NCI-H82 (cell line): ENCODE measurements at places on chromosomes 5 and 9.

DNA sequence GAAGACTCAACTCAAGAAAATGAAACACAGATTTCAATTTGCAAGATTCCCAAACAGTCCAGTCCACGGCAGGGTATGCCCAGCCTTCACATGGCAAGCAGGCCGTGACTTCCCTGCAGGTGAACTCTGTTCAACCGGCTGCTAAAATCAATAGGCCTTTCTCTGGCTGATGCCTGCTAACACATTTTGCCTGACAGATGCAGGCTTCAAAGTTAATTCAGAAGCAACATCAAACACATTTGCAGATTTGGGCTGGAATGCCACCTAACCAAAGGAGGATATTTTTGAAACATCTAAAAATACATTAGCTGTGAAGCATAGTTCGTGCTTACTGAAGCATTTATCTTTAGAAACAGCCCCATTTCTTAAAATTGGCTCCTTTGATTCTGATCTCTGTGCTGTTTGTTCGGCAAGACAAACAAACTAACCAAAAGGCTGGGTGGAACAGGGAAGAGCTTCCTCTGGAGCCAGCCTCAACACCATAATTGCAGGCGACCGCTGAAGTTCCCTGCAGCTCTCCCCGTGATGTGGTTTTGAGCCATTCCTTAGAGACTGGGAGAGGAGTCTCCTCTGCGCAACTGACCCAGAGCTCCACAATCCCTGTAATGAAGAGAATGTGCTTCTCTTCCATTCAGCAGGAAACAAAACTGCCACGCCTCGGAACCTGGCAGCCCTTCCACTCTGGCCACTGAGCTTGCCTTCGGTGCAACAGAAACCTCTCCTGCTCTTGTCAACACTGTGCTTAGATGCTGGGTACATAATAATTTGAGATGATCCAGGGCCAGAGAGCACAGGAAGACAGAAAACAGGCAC lies 126.5 kb downstream of the MYO10 start:
- no peak for DNase-seq

DNA sequence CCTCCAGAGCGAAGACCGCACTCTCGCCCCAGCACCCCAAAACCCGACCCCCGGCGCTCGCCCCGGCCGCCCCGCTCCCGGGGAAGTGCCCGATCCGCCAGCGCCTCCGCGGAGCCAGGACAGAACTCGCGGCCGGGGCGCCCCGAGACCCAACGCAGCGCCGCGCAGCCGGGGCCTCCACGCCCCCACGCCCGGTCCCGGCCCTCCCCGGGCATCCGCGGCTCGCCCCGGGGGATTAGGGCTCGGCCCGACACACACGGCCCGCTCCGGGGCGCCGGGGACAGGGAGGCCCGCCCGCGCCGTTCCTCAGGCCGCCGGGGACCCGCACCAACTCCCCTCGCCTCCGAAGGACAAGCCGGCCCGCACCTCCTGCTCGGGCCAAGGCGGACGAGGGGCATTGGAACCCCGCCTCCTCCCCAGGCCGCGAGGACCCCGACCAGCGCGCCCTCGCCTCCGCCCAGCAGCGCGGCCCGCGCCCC lies 544 bp downstream of the FNBP1 start:
- peak; percentile 52 for DNase-seq

DNA sequence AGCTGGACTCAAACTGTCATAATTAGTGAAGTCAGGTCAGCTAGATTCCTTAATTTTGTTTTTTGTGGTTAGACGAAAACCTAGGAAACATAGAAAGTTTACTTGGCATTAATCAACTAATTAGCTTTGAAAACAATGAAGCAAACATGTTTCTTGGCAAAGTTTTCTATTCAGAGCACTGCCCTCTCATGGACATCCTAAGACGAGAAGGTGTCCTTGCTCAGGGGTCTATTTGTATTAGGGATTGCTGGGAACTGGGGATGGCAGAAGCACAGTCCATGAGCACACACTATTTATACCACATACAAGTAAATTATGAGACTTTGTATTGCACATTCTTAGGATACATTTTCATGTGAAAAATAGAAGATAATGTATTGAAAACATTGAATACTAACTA lies 49.7 kb downstream of the POC5 start:
- DNase-seq = peak; percentile 21

DNA sequence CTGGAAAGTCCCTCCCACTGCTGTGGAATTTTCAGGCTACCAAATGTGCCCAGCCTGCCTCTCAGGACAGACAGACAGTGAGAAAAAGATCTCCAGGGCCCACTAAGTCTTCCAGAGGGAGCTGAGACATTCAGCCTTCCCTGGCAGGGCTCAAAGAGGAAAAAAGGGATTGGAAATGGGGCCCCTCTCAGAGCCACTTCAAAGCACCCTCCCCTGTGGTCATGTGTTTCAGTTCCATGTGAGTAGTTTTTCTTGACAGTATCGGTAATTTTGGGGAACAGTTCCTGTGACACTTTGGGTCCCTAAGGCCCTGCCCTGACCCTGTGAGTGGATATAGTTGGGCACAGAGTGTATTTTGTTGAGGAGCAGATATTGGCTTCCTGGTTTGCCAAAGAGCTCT lies 25.0 kb downstream of the LARP1 start:
- DNase-seq = no peak
